GM04503 (cell line): ENCODE measurements at places on chromosomes 3 and 15.

- no peak for DNase-seq
Observed at GRCh38 chr3:39349080-39349479, 19.6 kb downstream of the CCR8 start.

DNA sequence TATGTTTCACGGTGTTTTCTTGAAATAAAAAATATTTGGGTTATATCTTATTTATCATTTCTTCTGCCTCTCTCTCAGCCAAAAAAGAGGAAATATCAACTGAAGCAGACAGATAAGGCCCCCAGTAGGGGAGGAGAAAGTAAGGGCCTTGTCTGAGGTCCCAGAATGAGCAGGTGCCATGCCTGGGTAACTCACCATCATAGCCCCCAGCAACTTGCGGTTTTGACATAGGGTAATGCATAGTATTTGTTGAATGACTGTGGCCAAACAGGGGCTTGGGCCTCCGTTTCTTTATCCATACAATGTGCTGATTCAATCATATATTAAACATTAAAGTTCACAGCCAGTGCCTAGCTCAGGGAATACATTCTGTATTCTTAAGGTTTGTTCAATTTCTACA lies 119.6 kb downstream of the ABI3BP start:
- DNase-seq: no peak

DNA sequence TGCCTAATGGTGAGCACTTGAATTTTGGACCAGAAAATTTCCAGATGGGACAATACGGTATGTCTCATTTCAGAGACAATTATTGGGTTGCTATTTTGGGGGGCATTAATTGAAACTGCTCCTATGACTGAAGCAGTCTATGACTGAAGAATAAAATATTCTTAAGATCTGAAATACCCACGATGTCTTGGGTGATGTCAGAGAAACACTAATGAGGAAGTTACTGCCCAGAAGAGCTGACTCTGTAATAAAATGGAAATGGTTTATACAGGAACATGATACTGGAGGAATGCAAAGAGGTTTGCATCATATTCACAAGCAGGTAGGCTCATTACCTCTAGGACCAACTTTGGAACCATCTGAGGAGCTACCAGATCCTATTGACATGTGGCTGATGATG lies 68.7 kb downstream of the IL12A start:
- DNase-seq: no peak

- DNase-seq: no peak
Observed at GRCh38 chr15:87224404-87224803, 1032.1 kb downstream of the NTRK3 start.

- no peak for DNase-seq
Observed at GRCh38 chr3:43675593-43675992, 15.1 kb upstream of the ABHD5 start.

DNA sequence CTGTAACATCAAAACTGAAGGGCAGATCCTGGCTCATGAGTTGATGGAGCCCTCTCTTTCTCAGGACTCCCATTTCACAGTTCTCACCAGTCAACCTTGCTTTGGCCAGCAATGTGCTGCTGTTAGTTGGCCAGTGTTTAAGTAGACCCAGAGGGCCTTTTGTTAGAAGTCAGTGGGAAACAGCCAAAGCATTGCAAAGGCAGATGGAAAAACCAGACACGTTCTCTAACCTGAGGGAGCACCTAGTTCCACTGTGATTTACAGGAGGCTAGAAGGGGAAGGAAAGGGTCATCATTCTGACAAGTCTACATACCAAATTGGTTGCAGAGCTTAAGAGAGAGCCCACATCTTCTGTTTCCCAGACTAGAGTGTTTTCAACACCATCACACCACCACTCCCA lies 196.4 kb downstream of the OPA1 start:
- no peak for DNase-seq

DNA sequence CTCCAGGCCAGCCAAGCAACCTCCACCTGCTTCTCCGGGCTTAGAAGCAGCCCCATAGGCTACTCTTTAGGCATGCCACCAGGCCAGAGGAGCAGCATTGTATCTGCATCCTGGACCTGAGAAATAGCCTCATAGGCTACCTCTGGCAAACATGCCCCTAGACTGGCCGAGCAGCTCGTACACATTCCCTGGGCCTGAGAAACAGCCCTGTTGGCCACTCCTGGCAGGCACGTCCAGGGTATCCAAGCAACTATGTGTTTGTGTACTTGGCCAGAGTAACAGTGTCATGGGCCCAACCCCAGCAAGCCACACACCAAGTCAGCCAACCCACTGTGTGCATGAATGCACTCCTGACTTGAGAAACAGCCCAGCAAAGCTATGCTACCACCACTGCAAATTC lies 498.7 kb upstream of the CDIN1 start:
- no peak for DNase-seq

DNA sequence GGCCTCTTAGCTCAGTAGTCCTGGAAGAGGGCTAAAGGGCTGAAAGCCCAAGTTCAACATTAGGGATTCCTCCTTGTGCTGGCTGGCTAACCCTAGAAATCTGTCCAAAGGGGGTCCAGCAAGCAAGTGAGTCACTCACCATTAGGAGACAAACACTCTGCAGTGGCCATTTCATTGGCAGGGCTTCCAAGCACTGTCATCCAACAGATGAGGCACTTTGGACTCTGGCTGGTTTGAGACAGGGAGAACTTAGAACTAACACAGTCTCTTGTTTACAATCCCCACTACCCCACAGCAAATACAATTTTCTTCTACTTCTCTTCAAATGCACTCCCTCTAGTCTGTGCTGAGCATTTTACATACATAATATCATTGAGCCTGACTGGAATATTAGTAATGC lies 10.1 kb upstream of the WNT5A start:
- DNase-seq: no peak

DNA sequence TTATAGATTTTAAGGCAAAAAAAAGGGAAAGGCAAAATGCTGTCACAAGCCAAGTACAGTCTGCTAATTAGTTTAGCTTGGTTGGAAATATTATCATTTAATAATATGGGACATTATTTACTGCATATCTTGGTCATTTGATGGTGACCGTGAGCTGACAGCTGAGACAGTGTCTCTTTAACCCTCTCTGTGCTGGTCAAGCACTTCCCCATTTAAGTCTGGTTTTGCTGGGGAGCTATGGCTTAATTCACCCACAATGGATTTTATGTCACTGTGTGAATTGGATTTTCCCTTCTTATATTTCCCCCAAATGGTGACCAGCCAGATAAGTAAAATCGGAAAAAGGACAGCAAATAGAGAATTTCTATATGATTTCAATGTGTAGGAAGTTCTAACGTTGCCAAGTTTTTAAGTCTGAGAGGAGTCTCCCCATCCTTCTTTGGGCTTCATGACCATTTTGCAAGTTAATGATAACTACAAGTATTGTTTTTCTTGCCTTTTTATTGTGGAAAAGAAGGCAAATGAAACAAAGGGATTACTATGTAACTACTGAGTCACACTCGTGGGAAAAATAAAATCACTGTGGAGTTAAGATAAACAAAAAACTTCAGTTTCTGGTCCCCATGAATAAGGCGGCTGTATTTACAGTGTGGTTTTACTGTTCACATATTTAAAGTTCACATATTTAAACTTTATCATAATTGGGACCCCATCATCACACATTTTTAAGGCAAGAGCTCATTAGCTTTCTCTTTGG lies 373.5 kb downstream of the NR2F2 start:
- DNase-seq: no peak

GRCh38 chr3:37940242-37940908 lies 50.2 kb upstream of the VILL start:
- DNase-seq: no peak

DNA sequence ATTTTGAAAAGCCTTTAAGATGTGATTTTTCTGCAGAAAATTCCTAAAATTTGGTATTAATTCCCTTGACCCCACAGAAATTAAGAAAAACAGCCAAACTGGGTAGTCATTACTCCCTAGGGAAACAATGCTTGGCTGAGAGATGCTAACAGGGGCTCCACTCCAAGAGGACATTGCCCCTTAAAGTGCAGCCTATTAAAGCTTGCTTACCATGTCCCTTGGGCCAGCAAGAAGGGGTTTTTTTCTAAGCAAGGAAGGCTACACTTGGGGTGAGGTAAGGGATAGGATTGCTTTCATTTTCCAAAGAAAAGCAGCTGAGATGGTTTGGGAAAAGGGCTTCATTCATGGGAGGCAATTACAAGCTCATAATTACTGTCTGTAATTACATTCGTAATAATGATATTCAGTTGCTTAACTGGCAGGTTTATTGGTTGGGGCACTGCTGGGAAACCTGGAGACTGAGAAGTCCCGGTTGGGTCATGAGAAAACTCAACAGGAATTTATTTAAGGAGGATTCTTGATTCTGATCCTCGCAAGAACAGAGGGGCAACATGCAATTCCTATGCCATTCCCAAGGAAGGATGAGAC lies 247.5 kb downstream of the NR1D2 start:
- DNase-seq: no peak

DNA sequence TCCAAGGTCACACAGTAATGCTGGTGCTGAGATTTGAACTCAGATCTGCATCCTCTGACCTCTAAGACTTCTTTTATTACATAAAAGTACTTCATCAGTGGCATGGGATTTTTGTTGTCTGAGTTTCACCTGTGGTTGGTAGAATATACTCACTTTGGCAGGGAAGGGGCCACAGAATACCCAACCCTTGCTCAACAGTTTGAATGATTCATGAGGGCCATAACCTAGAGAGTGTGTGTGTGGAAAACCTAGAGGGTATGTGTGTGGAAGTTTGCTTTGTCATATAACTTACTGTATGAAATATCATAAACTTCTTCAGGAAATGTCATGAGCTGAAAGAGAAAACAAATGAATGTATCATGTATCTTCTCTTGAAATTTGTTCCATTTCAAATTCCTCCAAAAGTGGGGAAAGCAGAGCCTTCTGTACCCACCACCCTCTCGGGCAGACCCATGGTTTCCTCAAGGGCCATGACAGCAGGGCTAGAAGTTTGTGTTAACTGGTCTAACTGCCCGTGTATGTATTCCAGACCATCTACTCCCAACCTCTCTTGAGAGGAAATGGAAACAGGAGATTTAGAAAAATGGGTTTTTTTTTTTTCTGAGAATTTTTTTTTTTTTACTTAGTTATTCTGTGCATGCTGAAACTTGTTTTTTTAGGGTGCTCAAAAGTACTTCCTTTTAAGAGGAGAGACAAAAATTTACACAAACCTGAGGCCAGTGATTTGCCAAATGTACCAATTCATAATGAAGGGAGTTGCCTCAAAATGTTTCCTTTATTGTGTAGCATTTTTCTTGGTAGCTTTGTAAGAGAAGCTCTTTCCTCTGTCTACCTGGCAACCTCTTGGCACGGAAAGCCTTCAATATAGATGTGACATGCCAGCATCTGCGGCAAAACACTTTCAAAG lies 127.0 kb downstream of the TPRG1 start:
- DNase-seq: no peak

GRCh38 chr3:13480340-13481318 lies 523 bp downstream of the HDAC11 start:
- no peak for DNase-seq

DNA sequence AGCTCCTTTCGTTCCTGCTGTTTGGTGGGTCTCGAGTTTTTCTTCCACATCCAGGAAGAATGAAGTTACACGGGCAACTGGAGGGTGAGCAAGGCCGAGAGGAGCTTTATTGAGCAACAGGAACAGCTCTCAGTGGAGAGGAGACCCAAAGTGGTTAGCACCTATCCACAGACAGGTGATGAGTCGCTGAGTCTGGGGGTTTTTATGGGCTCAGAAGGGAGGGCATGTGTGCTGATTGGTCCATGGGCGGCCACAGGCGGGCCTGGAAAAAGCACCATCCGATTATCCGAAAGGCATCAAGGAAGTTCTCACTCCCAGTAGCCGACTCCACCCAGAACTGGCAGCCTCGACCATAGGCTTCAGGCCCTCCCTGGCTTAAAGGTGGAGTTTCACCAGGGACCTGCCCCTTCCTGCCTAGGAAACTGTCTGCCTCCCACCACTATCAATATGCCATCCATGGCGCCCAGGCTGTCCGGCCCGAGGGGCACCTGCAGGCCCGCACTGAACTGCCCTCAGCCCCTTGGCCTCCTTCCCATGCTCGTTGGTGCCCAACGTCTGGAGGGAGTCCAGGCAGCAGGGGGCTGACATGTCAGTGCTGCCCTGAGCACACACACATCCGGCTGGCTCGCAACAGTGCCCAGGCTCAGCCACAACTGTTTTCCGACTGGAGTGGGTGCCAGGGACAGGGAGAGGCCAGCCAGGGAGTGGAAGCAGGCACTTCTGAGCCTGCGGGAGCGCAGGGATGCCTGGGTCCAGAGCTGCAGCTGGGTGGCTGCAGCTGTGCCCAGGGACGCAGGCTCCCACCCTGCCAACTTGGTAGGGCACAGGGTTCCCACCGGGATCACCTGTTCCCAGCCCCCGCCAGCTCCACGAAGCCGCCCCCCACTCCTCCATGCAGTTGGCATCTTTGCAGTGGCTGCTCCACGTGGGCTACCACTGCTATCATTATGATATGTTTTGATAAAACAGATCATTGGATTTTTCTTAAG lies 170.2 kb downstream of the FNDC3B start:
- no peak for DNase-seq

DNA sequence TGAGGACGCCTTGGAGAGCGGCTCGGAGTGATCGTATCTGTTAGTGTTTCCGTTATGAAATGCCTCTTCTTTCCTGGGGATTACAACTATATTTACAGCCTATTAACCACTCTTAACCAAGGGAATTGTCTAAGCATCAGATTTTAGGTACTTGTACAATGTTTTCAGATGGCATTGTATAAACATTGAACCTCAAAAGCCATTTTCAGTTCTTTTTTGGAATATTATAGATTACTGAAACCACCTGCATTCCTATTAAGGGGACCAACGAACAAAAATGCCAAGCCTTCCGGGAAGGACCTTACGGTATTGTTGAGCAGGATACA lies 1.1 kb downstream of the NEO1 start:
- no peak for DNase-seq

DNA sequence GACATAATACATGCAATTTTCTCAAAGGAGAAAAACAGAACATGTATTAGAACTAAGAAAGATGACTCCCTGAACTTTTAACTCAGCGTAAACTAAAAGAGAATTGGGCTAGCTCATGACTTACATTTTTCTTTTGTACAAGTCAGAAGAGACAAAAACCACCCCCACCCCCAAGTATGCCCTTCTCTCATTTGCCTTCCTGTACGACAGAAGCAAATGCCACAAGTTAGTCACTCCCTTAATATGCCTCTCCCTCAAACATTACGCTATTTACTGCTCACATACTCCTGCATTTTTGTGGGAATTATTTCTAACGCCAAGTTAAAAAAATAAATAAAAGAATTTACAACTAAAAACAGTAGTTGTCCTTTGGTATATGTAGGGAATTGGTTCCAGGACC lies 22.0 kb downstream of the CPEB1 start:
- peak; percentile 9 for DNase-seq

DNA sequence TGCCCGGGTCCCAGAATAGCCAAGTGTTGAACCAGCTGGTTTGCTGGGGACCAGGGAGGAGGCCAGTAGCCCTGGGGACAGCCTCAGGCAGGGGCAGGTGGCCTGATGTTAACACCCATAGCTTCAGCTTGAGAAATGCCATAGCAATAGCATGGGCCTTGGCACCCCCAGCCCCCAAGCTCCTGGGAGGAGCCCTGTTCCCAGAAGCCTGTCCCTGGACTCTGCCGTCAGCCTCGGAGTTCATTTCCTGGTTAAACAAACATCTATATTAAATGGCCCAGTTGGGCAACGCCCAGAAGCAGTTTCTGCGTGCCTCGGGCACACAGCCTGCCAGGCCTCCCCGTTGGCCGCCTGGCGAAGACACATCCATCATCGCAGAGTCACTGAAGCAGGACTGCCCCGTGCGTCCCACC lies 58.2 kb downstream of the FGD5 start:
- peak; percentile 15 for DNase-seq
